ENCODE measurements at places on chromosomes 1 and 21. TPM values are rescaled to one million over a fixed set of nuclear protein-coding genes. Genes with fewer than 3 reads are reported as not detected.

ASTN1 gene
- 1.3 TPM for total RNA-seq

ESRRG gene
- 38.5 TPM for total RNA-seq

OR6K3 gene
- total RNA-seq = not detected

GBP6 gene
- total RNA-seq = 0.19 TPM

ADCY10 gene
- total RNA-seq = 0.35 TPM

DNA sequence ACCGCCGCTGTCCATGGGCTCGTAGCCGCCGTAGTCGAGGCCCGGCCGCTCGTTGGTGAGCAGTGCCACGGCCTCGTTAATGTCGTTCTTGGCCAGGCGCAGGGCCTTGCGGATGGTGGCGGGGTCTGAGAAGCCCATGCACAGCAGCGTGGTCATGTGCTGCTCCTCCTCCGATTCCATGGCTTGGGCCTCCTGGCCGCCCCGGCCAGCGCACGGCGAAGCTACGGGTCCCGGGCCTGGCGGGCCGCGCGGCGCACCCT, 300 bp downstream of the USP24 start:
- no peak for DNase-seq

GRCh38 chr1:17466359-17466758, 26.9 kb upstream of the RCC2 start:
- DNase-seq = no peak

DNA sequence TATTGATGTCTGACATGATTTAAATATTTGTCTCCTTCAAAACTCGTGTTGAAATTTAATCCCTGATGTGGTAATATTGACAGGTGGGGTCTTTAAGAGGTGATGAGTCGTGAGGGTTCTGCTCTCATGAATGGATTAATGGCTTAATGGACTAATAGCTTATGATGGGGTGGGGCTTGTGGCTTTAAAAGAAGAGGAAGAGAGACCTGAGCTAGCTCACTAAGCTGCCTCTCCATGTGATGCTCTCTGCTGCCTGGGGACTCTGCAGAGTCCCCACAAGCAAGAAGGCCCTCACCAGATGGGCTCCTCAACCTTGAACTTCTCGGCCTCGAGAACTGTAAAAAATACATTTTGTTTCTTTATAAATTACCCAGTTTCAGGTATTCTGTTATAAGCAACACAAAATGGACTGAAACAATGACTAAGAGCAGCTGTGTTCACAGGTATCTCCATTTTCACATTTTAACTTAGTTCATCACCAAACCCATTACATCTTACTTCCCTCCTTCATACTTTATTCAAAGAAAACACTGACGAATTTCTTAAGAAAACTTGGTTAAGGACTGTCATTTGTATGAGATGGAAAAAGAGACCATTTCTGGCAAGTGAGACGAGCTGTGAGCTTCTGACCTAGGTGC, 12.1 kb upstream of the AIM2 start:
- no peak for DNase-seq

DNA sequence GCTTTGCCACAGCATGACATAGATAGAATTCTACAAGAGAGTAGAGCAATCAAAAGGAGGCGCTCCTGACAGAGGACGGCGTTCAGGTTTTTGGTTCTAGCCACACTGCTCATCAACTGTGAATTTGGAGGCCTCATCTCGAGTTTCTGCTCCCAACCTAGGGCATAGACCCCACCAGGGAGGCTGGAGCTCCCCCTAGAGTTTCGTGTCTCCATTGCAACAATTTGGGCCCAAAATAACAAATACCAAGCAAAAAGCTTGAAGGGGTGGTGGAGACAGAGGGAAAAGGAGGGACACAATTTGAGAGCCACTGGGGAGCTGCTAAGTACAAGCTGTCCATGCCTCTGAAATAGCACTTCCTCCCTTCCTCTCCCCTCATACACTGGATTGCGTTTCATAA, 297.0 kb downstream of the GPATCH2 start:
- no peak for DNase-seq

DNA sequence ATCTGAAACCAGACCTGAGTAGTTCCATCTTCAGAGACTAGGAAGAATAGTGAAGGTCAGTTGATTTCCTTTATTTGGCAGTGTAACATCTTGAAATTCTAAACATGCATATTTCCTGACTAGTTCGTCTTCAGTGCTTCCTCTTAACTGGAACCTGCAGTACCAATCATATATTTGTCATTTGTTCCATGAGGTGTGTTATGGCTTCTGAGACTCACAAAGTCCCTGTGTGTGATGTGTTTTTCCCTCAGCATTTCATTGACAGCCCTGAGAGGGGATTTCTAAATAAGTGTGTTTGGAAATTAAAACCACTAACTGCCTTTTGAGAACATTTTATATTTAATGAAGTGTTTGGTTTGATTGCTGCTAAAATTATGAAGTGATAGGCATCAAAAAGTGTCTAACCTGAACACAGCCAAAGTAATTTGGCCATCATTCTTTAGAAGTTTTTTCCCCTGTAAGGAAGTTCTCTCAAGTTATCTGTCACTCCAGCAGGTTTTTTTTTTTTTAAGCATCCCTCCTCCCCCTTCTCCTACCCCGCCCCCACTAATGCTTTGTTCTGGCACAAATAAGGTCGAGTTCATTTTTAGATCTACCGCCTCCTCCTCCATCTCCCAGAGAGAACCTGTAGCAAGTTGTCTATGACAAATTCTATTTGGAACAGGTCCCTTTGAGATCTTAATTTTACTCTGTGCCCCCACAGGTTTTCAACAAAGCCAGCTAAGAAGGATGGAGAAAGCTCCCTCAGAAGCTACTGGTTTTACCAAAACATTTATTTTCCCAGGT, 61.4 kb downstream of the TMEM200B start:
- no peak for DNase-seq

GRCh38 chr21:41076064-41076463, 91.9 kb upstream of the BACE2 start:
- no peak for DNase-seq

DNA sequence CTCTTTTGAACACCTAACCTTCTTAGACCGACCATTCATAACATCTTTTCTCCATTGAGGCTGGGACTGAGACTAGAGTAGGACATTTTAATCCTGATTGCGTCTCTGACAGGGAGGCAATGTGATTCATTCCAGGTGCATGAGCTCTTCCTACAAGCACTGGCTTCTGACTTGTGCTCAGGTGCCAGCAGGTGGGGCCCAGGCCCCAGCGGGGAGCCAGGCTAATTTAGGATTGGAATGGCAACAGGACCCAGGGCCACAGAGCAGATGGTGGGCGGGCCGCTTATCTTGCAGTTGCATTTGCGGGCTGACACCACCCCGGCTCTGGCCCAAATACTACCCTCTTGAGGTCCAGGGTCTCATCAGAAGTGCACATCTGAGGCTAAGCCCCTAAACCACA, 4.1 kb downstream of the GPA33 start:
- DNase-seq = no peak

DNA sequence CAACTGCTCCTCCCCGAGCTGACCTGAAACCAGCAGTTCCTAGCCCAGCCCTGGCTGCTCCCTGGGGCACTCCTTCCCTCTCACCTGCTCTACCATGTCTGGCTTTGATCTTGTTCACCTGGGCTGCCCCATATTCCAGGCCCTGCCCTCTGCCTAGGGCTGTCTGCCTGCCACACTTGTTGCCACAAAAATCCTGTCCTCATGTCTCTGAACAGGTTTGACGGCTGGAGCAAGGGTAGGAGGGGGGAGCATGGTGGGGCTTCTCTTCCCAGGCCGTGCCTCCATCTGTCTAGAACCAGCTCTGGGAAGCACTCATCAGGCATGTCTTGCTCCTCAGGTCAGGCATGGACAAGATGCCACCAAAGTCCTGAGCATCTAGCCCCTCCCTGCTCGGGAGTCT, 44.3 kb upstream of the WNT2B start:
- DNase-seq = no peak

DNA sequence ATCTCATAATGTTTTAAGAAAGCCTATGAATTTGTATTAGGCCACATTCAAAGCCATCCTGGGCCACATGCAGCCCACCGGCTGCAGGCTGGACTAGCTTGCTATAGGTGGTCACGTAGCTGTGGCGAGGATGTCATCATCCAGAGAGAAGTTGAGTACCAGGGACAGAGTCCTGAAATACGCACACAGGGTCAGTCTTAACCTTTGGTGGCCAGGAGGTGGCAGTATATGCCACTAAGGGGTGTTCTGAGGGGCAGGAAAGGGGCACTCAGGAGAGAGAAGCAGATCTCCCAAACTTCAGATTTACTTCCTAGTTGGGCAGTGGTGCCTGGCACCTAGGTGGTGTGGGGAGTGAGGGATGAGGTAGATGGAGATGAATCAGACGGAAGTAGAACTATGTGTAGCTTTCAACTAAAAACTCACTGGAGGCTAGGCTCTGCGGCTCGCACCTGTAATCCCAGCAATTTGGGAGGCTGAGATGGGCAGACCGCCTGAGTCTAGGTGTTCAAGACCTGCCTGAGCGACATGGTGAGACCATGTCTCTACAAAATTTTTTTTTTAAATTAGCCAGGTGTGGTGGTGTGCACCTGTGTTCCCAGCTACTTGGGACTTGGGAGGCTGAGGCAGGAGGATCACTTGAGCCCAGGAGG, 16.3 kb upstream of the CDK18 start:
- no peak for DNase-seq

DNA sequence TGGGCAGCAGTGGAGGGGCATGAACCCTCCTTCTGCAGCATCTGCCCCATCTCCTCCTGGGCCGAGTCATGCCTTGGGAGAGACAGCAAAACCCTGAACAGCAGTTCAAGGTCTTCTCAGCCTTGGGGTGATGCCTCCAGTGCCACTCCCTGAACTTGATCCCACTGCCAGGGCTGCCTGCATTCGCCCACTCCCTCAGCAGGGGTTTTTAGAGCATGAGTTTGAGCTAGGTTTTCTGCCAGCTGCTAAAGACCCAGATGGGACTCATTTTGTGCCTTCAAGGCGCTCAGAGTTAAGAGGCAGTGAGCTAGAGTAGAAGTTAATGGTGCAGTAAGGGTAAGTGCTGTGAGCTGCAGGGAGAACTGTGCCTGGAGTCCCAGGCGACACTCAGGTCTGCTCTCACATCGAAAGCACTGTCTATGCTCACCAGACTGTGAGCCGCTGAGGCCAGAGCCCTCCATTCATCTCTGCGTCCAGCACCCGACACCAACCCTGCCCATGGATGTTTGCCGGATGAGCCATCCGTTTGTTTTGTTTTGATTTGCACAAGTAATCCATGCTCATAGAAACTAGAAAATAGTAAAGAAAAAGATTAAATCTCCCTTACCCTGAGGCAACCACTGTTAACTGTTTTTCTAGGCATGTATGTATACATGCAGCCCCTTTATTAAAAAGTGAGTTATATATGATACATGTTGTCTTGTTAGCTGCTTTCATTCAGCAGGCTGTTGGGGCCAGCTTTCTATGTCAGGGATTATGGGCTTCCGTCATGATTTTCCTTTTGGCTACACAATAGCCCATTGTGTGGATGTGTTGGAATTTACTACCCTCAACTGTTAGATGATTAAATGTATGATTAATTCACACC, 67.8 kb downstream of the VPS26C start:
- no peak for DNase-seq

DNA sequence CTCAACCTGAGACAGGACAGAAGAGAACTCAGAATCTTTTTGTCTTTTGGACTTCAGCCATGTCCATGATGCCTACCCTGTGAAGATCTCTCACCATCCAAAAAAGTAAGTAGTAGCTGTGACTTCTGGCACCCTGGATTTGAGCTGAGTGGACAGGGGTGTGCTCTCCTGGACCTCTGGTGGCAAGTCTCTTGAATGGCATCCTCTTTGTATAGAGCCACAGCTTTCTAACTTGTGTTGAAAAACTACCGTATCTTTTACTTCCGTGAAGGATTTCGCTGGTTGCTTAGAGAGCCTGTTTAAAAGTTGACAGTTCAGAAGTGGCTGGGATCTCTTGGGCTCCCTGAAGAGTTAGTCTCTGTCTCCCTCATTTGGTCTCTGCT, 1.8 kb downstream of the MFN2 start:
- no peak for DNase-seq

Measured in right atrium auricular region (tissue), 2 donors.